ENCODE measurements at places on chromosomes 2 and 18.

GRCh38 chr2:190860985-190861680 is 19.5 kb upstream of the GLS start:
- no peak for DNase-seq

DNA sequence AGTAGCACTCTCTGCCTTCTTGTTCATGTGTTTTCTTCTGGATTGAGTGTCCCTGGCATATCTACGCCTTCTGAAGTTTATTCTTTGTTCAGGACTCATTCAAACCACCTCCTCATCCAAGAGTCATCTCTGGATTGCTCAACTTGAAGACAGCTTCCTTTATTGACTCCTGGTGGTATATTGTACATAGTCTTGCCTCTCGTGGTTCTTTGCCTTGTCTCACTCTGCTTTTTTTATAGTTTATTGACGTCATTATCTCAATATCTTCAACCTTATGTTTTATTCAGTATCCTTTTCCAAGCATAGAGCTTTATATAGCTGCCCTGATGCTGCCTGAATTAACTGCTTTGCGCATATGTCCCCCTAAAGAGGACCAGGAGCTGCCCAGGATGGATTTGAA is 161.7 kb downstream of the INSIG2 start:
- DNase-seq = no peak

- DNase-seq = no peak
These were observed 137.7 kb upstream of the CYP1B1 start for GRCh38 chr2:38213619-38214167.

GRCh38 chr2:41791523-41791922 is 256.3 kb upstream of the PKDCC start:
- DNase-seq = no peak

- DNase-seq = no peak
These were observed 318.8 kb upstream of the THUMPD2 start for GRCh38 chr2:40097691-40098385.

- DNase-seq = no peak
These were observed 19.9 kb downstream of the CHMP3 start for GRCh38 chr2:86543335-86543734.

DNA sequence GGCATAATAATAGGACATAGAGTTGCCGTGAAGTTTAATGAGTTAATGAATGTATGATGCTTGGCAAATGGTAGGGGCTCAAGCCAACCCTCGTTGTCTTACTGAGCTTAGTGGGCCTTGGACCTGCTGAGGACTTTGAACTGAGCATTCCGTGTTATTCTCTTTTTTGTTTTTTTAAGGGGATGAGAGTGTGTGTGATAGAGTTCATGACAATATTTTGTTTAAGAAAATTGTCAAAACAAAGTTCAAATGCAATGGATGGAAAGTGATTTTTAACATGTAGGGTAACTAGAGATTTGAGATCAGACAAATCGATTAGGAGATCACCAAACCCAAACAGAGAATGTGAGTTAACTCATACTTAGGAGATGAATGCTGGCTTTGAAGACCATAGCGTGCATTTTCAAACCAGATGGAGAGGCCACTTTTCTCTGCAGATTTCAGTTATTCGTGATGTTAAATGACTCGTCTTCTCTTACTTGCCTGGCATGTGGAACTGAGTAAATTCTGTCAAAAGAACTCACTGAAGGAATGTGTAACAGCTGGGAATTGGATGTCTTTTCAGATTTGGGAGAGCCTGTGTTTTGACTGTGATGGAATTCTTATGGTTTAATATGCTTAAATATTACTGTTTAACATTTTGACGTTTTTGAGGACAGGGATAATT is 88.7 kb downstream of the NEDD4L start:
- no peak for DNase-seq

DNA sequence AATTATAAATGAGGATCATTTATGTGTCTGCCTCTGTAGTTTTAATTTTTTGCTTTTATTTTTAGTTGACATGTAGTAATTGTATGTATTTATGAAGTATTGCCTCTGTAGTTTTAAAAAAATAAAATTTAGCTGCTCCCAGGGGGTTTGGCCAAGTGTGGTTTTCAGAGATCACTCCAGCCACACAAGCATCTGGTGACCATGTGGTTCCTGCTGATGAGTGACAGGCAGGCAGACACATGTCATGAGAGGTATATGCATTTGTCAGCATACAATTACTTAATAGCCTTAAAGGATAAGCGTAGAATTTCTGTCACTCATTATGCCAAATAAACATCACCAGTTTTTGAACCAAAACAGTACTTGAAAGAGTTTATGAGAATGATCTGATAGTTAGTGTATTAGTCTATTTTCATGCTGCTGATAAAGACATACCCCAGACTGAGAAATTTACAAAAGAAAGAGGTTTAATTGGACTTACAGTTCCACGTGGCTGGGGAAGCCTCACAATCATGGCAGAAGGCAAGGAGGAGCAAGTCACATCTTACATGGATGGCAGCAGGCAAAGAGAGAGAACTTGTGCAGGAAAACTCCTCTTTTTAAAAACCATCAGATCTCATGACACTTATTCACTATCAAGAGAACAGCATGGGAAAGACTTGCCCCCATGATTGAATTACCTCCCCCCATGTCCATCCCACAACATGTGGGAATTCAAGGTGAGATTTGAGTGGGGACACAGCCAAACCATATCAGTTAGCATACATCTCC is 29.6 kb downstream of the MREG start:
- no peak for DNase-seq

DNA sequence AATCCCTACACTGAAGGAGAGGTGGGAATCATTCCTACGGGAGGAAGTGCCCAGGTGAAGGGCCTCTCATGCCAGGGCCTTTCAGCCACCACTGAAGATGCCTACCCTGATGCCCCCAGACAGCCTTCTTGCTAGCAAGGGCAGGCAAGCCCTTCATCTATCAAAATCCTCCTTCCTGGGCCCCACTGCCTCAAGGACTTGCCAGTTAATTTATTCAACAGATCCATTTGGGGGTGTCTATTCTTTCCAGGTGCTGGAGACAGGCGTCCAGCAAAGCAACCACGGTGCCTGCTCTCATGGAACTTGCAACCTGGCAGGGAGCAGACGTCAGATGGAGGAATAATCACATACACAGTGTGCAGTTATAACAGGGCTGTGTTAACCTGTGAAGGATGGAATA is 95.5 kb downstream of the GYPC start:
- no peak for DNase-seq

- no peak for DNase-seq
These were observed at the start of gene NEUROD1 for GRCh38 chr2:181680055-181680936. TSS of gene NEUROD1 (minus strand) at chr2:181680517. CDS start at chr2:181678860, 1,657 bp downstream.

DNA sequence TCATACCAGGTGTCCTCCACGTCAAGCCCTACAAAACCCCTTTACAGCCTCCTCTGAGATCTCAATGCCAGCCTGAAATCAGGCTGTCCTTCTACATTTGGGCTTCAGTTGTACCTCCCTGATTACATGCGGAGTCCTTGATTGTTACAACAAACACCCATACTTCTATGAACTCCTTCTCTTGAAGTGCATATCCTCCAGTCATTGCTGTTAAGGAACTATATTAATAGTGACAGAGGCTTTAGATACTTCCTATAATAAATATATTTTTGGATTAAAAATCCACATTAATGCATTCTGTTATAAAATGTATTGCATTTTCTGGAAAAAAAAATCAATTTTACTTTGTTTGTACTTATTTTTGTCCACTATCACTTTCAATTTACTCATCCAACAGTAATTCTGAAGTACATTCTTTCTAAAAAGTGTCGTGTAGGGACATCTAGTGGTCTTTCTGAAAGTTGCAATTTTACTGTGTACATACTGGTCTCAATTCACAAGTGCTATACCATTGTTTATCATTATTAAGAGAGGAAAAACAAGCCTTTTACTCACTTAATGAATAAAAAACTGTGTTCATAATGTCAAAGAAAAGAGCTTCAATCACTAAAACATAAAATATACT is 316.4 kb downstream of the DSEL start:
- DNase-seq = no peak

DNA sequence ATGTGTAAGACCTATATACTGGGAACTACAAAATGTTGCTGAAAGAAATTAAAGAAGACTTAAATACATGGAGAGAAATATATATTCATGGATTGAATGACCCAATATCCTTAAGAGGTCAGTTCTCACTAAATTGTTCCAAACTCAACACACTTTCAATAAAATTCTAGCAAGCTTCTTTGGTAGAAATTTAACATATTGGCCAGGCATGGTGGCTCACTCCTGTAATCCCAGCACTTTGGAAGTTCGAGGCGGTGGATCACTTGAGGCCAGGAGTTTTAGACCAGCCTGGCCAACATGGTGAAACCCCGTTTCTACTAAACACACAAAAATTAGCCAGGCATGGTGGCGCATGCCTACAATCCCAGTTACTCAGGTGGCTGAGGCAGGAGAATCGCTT is 33.6 kb upstream of the MYCN start:
- no peak for DNase-seq

DNA sequence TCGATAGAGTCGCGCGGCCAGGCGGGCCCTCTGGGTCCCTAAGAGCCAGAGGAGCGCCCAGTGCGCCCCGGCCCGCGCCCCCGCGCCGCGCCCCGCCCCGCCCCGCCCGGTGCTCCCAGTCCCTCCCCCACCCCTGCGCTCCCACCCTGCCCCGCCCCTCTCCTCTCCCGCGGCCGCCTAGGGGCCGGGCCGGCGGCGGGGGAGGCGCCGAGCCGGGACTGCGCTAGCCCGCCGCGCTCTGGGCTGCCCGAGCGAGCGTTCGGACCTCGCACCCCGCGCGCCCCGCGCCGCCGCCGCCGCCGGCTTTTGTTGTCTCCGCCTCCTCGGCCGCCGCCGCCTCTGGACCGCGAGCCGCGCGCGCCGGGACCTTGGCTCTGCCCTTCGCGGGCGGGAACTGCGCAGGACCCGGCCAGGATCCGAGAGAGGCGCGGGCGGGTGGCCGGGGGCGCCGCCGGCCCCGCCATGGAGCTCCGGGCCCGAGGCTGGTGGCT is at the start of gene GPC1:
Gene GPC1, plus strand, starts transcription at position 207 of the 491 bp plus-strand sequence. Its CDS starts 256 bp downstream, at position 463.
- peak; percentile 39 for DNase-seq

DNA sequence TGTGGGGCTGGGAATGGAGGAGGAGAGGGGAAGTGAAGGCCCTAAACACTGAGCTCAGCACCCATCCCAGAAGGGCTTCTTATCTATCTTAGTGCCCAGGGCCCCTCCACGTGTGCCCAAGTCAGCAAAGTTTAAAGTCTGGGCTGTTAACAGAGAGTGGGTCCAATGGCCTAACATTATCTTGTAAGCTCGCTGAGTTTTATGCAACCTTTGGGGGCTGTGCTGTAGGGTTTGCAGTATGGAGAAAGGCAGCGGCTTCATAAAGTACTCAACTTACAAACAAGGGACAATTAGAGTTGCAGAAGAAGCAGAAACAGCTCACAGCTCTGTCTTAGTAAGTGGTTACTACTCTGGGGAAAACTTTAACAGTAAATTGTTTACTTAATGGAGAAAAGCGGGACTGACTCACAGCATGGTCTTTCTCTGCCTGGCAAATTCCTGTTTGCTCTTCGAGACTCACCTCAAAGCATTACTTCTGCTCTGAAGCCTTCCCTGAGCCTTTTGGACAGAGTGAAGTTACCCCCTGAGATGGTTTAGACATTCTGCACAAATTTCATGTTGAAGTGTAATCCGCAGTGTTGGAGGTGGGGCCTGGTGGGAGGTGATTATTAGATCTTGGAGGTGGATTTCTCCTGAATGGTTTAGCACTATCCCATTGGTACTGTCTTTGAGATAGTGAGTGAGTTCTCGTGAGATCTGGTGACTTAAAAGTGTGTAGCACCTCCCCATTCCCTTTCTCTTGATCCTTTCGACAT is 9.0 kb downstream of the ENOSF1 start:
- no peak for DNase-seq

DNA sequence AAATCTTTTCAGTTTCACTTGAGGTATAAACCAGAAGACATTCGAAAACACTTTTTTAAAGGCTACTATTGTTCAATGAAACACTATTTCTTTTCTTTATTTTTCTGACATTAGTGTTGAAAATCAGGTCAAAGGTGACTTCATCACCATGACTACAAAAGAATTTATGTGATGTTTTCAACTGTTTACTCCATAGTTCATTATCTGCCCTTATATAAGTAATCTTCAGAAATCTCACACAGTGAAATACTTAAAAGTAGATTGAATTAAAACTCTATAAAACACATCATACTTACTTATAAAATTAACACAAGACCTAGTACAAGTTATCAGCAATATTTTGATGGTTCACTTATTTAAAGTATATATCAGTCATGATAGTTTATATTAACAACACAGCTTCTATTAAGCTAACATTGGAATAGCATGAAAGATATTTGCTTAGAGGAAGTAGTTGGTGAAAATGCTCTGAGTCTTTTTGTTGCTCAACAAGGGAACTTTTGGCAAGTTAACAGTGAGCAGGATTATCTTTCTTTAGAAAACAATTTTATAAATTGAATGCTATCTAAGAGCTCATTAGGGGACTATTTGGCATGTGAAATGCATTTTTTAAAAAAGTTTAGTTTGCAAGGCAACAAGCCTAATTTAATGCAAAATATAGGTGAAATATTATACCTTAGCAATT is 60.8 kb downstream of the MC4R start:
- no peak for DNase-seq

DNA sequence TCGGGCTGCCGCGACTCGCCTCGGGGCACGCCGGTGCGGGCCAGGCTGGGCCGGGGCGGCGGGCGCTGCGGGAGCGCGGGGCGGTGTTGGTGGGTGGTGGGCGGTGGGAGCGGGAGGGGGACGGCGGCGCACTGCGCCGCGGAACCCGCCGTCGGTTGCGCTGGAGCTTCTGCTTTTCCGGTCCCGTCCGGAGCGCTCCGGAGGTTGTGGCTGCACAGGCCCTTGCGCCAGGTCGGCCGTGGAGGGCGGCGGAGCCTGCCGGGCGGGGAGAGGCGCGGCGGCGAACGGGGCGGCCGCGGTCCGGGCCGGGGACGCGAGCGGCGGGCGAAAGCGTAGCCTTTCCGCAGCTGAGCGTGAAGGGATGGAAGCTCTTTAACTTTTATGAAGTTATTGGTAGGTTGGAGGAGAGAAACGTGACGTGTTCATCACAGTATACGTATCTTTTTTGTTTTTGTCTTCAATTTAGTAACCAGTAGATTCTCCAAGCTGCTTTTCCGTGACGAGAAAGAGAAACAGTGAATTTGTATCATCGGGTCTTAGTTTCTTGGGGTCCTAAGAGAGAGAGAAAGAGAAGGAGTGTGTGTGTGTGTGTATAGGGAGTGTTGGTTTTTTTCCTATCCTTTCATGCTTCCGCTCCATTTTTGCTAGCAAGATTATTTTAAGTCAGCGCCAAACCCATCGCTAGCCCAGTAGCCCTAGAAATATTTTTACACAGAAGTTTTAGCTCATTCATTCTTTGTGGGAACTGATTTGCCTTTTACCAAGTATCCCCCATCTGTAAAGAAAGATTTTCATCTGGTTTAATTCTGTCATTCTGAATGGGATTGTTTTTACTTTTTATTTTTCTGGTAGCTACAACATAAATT is 535 bp downstream of the ATG4B start:
- DNase-seq = peak; percentile 13

DNA sequence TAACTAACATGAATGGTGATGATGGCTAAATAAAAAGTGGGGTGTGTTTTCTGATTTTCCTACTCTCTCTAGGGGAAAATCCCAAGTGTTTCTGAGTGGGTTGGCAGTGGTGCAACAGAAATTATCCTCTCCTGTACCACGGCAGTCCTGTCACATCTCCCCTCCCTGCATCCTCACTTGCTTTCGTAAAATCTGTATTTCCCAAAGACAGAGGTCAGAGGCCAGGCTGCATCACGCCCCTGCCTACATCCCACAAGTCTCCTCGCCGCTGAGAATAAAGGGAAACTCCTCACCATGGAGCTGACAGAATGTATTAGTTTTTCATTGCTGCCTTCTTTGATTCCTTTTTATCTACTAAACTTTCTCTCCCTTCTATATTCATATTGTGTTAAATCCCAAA is 13.1 kb downstream of the FBLN7 start:
- no peak for DNase-seq

All from activated T-cell treated with anti-CD3 and anti-CD28 coated beads for 1 hour (primary cell).